Caco-2 (cell line): ENCODE measurements at places on chromosomes 5 and 9.
A peak's percentile ranks its signal among the peaks of the same experiment; 100 is the strongest.

DNA sequence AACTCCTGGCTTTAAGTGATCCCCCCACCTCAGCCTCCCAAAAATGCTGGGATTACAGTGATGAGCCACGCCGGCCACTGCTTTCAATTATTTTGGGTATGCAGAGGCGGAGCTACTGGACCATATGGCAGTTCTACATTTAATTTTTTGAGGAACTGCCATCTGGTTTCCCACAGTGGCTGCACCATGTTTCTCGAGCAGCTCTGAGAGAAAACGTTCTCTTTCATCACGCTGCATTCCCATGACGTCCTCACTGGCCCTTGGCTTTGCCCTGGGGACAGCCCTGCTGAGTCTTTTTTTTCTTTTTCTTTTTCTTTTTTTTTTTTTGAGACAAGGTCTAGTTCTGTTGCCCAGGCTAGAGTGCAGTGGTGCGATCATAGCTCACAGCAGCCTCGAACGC is 35.5 kb upstream of the GRHPR start:
- no peak for DNase-seq

DNA sequence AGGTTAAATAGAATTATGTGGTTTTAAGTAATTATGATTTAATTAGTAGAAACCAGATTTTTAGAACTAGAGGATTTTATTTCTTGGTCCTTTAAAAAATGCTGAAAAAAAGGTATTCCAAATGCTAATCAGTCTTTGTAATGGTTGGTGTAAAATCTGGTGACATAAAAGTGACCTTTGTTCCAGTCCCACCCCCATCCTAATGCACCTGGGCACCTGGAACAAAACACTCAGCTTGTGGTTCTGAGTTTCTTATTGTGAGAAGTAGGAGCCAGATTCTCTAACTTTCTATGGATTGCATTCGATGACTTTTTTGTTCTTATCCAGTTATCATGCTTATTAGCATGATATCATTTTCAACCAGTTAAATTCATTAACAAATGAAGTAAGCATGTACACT is 115.1 kb upstream of the CTNND2 start:
- DNase-seq = no peak

- no peak for DNase-seq
Measured at GRCh38 chr5:146369691-146370090, 31.1 kb downstream of the POU4F3 start.

DNA sequence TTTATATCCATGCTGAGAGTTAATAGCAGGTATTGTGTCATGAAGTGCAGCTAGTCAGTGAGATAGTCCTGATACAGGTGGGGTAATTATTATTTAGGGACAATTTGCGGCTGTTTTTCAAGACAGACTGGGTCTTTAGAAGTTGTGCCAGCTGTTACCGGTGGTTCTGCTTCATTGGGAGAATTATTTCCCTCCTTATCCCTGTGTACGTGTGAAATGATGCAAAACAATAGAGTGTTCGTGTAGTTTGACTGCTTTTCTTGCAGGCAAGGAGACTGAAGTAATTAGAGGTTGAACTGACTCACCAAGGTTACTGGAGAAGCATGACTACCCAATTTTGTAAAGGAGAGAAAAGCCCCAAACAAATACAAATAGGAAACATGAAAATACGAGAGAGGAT is 101.7 kb downstream of the ARRDC3 start:
- DNase-seq = no peak

DNA sequence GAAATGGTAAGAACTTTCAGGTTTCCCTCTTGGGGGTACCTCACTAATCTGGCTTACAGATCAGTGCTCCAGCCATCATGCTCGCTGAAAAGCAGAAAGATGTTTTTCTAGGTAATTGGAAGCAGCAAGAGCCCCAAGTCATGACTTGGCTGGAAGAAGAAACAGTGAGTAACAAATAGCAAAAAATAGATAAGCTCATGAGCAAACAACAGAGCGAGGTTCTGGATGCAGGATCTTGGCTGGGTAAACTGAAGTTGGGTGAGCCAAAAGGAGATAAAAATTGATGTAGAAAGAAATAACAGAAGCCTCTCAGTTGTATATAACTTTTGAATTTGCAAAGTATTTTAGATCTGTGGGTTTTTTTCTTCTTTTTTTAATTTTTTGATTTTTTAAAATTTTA is 110.1 kb downstream of the INSYN2B start:
- no peak for DNase-seq

DNA sequence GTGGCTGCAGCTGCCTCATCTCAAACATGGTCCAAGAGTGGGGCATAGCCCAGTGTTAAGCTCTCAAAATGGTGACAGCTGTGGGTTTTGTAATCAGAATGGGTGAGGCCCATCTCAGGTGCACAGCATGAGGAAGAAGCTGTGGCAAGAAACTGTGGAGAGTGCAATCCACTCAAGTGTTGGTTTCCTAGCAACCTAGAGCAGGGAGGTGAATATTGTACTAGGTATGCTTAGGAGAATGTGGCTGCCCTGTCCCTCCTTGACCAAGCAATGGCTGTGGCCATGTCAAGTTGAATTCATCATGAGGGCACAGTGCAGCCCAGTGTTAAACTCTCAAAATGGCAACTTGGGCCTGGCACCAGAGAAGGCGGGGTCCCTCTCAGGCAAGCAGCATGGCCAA is 160.5 kb upstream of the KCNN2 start:
- no peak for DNase-seq

DNA sequence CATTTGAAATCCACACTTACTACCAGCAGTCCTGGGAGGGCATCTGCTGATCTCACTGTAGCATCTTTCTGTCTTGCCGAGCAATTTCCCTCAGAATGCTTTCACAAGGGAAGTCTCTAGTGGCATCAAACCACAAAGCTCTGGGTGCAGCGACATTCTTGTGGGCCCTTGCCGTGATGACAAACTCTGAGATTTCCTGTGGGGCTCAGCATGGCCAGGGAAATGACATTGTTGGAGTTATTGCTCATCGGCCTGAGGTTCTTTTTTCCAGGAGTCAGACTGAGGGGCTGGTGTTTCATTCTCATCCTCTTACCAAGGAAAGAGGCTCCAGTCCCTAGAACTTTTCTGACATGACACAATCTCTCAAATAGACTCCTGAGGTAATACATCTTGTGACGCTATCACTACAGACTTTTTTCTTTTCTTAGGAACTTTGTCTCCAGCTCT is 51.4 kb downstream of the PFDN1 start:
- no peak for DNase-seq

DNA sequence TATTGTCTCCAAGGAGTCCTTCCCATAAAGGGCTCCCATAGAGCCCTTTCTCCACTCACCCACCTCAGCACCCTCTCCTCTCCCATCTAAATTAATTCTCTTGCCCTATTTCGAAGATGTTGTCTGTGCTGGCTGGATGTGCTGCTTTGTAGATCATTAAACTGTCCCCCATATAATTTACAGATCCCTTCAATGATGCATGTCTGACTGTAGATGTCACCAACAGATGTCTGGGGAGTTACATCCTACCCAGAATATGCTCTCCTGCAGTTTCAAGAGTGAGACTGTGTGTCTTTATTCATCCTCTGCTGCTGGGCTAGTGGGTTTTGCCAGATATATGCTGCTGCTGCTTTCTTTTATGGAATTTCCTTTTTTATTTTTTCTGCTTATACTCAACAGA is 351.2 kb downstream of the MLLT3 start:
- DNase-seq = no peak

DNA sequence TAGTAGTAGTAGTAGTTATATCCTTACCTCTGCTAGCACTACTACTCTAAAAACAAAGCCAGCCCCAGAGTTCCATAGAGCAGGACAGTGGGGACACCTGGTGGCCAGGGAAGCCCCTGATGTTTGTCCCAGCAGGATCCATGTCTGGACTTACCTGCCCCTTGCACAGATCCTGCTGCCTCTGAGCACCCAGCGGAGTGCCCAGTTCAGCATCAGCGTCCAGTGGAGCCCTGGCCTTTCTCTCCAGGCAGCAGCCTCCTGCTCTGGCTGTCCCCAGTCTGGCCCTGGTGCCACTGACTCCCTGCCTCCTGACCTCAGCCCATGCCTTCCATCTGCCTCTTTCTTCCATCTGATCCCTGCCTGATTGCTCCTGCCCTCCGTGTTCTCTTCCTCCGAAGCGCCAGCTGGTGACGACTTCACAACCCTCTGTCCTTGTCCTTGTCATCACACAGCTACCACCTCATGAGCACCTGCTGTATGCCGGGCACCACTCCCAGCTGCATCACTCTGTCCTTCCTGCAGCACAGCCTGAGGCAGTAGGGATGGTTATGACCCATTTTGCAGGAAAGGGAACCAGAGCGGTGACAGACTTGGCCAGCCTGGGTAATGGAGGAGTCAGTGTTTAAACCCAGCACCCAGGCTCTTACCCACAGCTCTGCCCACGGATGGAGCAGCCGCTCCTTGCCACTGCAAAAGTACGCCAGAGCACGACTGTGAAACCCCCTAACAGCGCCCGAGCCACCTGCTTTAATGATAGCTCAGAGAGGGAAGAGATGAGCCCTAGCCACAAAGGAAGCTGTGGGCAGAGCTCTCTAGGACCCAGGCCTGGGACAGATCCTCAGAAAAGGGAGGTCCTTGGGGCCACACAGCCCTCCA is 11.5 kb downstream of the SARDH start:
- peak; percentile 80 for DNase-seq

- DNase-seq = no peak
Measured at GRCh38 chr5:151238303-151238741, 14.4 kb upstream of the CCDC69 start.

DNA sequence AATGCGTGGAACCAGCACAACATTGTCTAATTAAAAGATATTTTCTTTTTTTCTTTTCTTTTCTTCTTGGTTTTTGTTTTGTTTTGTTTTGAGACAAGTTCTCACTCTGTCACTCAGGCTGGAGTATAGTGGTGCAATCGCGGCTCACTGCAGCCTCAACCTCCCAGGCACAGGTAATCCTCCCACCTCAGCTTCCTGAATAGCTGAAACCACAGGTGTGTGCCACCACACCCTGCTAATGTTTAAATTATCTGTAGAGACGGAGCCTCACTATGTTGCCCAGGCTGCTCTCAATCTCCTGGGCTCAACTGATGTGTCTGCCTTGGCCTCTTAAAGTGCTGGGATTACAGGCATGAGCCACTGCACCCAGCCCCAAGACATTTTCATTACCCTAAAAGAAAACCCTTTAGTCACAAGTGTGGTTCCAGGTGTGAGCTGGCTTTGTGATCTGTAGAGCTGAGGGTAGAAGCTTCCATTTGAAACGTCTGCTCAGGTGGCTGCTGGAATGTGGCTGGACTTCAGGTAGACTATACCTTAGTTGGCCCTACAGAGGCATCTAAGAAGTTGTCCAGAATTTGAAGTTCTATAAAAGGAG is 19.1 kb upstream of the NEK6 start:
- DNase-seq = no peak

DNA sequence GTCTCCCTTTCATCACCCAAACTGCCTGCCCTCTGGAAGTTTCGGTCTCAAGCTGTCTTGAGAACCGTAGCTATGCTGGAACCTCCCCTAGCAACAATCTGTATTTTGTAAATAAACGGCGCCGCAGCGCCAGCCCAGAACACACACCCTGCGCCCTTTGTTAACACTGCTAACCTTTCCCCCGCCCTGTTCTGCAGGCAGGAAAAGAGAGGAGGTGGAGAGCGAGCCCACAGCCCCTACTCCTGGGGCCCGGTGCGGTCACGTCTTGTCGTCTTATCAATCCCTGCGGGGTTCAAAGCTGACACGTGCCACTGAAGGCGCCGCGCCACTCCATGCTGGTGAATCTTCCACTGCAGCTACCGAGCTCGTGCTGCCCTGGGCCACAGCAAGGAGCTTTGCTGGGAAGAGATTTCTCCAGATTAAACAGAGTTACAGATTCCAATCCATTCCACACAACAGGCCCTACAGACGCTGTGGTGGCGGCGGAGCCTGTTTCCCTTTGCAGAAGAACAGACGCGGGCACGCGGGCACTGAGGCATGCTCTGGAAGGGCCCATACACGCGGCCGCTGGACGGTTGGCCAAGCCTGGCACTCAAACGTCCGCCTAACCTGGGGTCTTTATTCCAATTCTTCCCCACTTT is 25.3 kb downstream of the ZDHHC11B start:
- peak; percentile 73 for DNase-seq

DNA sequence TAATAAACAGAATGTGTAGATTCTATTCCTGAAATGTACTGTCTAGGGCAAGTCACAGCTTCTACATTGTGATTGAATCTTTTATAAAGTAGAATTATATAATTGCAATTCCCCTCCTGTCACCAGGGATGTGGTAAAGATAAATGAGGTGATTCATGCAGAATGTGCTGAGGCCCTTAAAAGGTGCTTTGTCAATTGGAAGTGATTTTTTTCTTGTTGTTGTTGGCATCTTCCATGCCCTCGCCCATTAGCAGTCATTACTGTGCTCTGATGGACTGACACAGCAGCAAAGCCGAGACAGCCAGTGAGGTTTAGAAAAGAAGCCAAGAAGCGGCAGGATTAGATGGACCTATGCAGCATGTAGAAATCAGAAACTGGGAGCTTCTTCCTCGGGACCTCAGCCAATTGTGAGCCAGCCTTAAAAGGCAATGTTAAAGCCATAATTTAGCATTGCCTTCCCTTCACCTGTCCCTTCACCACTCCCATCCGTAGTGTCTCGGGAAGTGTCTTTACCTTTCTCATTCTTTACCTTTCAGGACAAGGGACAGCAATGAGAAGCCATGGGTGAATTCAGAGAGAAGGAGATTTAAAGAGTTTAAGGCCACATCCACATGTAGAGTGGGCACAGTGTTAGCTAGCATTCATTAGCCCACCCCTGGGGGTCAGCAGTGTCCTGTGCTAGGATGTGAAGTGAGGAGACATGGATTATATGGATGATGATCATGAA is 257.8 kb downstream of the PLK2 start:
- DNase-seq = no peak
